ENCODE measurements at places on chromosomes 11 and 22.
A peak's percentile ranks its signal among the peaks of the same experiment; 100 is the strongest.

- no peak for DNase-seq
Observed at GRCh38 chr11:123640677-123641494, 13.5 kb downstream of the SCN3B start.

GRCh38 chr11:57313788-57314135, 11.0 kb downstream of the TNKS1BP1 start:
- DNase-seq, result no peak

GRCh38 chr11:120057595-120058581, 80.0 kb downstream of the TRIM29 start:
- DNase-seq, result peak; percentile 10

DNA sequence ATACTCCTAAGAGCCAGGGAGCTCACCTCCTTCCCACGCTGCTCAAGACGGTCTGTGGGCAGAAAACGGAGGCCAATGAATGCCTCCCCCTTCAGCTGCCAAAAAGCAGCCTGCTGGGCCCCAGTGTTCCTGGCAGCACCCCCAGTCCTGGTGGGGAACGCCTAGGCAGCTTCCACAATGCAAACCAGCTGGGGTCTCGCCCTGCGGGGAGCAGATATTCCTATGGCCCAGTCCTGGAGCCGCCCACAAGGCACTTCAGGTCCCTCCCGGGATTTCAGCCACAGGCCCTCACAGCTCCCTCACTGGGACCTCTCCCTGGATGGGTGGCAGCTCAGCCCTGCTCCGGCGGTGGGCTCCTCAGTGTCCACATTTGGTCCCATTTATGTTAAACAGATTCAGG, 29.2 kb downstream of the A4GALT start:
- DNase-seq, result no peak

DNA sequence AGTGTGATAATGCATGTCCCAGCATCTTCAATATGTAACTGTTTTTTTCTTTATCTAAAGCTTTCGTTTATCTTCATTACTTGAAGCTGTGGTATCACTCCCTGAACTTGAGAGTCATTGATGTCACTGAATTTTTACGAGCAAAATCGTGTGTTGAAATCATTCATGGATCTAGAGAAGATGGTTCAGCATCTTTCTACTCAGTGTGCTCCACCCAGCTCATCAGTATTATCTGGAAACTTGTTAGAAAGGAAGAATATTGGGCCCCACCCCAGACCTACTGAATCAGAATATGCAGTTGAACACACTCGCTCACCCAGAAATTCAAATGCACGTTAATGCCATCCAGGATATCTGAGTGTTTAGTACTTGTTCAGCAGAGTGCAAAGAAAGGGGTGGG, 8.3 kb downstream of the CDON start:
- DNase-seq, result no peak

DNA sequence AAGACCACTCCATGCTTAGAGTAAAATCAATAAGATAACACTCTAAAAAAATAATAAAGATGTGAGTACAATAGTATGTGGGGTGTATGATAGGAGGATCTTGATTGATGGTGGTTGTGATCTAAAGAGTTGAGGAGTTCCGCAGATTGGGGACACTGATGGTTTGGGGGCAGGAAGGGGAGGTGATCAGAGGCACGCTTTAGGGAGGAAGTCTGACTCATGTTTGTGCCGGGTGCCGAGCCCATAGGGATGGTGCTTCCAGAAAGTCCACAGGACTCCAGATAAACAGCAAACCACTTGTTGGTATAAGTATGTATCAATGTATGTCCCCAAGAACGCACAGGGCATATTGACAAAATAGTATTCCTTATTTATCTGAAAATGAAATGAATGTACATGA, 27.5 kb downstream of the LINC01488 start:
- DNase-seq, result no peak

DNA sequence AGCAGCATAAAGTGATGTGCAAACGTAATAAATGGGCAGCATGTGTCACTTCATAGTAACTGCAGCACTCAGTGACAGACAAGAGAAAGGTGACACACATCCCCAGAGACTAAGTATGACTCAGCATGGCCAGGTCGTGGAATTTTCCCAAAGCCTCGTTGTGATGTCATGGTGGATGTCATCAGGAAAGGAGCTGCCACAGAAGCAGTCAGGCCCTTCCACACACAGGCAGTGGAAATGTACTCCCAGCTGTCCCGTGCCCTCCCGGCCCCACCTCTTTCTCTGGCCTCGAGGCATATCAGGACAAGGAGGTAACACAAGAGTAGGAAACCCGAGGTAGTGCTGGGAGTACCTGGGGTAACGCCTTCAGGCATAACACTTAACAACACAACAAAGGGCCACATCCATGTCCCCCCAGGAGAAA, 8.1 kb downstream of the PC start:
- DNase-seq, result no peak

- no peak for DNase-seq
Observed at GRCh38 chr11:105070306-105070705, 25.2 kb upstream of the CARD16 start.

- no peak for DNase-seq
Observed at GRCh38 chr11:8288166-8288772, 24.6 kb upstream of the LMO1 start.

DNA sequence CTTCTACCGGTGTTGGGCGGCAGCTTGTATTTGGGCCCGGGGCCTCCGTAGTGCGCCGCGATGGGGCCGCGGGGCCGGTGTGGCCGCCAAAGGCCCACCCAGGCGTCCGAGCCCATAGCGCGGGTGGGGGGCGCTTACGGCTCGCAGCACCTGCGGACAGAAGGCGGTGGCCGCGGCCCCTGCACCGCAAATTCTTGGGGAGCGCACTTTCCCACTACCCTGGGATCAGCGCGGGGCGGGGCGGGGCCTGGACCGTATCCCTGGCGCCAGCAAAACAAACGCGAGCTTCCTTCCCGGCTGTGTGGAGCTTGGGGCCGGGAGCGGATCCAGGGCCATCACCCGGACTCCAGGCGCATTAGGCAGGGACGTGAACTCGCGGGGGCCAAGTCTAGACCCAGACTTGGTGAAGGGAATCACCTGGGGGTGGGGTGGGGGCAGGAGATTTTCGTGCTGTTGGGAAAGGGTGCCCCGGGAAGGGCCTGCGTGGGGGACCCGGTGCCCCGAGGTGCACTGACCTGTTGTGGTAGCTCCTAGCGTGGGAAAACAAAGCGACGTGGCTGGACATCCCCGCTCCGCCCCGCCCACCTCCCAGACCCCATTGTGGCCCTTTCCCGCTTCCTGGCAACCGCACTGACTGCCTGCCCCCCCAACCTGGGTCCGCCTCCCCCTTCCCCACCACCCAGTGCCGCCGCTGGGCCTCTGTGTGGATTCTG, 2.3 kb upstream of the TYMP start:
- DNase-seq, result no peak

DNA sequence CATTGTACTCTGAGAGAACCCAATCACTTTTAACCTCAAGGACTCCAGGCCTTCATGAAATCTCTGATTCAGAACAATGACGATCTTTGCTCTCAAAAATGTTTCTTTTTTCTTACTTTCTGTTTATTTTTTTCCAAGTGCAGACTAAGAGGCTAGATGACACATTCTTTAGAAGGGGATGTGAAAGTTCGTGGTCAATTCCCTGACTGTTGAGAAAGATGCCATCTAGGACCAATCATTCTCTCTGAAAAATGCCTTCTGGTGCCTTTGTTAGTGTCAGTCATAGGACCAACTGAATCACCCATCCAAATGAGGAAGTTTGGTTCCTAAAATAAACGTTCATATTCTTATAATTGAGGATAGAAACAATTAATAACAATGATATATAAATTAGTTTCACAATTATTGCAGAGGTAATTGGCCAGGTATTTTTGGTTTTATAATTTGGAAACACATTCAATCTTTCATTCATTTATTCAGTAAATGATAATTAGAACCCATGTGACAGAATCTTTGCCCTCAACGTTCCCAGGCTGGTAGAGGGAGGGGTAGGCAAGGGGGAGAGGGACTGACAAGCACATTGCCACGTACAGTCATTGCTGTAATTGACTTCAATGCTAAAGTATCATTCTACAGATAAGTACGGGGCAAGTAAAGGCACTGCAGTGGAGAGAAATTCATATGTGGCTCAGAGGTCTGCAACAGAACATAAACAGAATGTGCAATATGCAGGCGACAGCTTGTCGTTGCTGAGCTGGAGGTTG, 333.4 kb upstream of the MPPED2 start:
- DNase-seq, result no peak

DNA sequence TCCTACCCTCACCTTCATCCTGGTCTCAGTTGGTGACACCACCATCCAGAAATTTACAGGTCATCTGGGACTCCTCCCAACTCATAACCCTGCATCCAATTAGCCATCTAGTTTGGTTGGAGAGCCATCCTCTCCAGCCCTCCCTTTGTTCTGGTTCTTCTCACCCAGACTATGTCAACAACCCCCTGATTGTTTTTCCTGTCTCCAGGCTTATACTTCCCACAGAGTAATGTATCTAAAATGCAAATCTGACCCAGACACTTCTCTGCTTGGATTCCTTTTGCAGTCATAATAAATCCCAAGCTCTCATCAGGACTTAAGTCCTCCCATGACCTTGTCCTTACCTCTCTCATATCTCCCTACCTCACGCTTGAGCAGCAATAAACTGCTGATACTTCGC, 3.0 kb downstream of the TTC12 start:
- peak; percentile 23 for DNase-seq

GRCh38 chr11:16404781-16405285, 48.5 kb upstream of the SOX6 start:
- no peak for DNase-seq

DNA sequence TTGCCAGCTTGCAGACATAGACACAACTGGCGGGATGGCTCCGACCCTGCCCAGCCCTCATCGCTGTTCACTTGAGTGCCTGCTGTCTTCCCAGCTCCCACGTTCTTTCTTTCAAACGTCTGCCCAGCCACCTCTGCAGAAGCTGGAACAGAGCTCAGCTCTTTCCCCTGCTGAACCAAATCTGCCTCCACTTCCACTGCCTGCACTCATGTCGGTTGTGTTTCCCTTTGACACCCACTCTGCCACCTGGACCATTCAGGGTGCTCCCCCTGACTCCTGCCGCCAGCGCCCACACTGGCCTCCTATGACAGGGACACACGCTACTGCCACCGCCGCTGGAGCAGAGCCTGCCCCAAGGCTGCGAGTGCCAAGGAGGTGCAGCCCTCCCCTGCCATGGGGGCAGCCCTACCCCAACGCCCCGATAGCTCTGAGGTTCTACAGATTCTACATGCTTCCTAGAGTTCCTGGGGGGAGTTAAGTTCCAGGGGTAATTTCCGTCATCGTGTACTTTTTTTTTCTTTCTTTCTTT, 37.9 kb downstream of the TST start:
- DNase-seq, result no peak

DNA sequence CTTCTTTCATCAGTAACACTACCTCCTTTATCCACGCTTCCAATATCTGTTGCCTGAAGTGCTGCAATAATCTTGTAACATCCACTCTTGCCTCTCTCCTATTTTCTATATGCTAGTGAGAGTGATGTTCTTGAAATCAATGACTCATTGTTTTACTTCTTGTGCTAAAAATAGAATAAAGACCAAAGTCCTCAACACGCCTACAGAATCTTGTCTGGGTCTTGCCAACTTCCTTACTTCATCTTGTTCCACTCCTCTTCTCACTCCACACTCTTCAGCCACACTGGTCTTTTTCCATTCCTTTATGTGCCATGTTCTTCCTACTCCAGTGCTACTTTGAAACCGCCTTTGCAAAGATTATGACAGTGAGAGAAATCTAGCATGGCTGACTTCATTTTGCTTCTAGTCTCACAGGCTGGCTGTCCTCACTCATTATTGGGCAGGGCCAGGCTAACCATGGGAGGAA, 136.4 kb downstream of the CCDC81 start:
- no peak for DNase-seq

- no peak for DNase-seq
Observed at GRCh38 chr11:62138630-62139425, 15.0 kb downstream of the INCENP start.

DNA sequence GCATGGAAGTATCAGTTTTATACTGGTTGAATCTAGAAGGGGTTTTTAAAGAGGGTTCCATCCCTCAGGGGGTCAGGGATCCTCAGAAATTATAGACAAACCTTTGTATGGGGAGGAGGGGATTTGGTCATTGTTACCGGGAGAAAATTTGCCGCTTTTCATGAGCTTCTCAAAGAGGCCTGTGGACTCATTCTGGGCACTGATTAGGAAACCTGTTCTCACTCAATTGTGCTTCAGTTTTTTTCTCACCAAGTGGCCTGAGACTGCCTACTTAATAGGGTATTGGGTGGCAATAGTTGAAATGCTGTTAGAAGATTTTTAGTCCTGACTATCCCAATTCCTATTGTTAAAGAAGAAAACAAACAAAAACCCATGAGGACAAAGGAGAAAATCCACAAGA, 14.0 kb downstream of the MPEG1 start:
- DNase-seq, result no peak

DNA sequence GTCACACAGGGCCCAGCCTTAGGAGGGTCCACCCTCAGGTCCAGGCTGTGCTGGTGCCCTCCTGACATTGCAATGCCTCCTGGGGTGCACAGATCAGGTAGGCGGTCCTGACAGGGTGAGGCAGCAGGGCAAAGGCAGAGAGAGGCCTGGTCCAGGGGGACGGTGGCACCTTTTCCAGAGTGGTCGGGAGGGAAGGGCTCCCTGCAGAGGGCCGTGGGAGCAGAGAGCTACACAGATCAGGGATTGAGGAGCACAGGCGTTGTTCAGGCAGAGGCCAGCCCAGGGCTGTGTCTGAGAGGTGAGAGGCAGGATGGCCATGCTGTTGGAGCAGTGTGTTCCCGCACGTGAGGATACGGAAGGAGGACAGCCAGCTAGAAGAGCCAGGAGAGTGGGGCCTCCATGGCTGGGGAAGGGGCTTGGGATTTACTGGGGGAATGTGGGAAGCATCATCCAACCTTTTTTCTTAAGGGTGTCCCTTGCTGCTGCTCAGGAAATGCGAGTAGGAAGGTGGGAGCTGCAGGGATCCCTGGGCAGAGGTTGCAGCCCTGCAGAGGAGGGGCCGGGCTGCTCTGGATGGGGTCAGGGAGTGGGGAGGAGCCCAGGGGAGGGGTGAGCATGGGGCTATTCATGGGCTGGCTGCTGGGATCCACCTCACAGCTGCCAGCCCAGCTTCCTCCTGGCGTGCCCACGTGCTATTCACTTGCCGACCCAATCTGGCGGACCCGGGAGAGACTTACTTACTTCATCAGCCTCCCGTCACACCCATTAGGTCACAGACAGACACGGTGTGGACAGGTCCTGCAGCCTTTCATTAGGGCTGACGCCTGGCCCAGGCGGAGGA, 1516.4 kb downstream of the TBC1D22A start:
- DNase-seq, result no peak

- DNase-seq, result no peak
Observed at GRCh38 chr11:58919980-58920379, 19.3 kb upstream of the GLYATL1 start.

DNA sequence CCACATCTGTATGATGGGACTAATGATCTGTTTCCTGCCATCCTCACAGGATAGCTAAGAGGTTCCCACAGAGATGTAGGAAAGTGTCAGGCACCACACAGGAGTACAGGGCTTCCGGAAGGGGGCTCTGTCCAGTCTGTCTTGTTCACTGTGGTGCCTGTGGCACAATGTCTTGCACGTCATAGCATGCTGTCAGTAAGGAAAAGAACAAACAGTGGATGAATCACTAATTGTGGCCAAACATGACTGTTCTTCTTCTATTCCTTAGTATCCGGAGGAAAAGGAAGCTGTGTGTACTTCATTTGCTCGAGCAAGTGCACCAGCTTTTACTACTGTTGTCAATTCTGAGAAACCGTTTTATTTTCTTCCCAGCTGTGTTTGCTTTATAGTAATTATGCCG, 73.4 kb upstream of the YWHAH start:
- DNase-seq, result no peak

- DNase-seq, result no peak
Observed at GRCh38 chr11:60923326-60923725, 934 bp upstream of the TMEM132A start.

Data from NCI-H187 (cell line).